NCI-H187 treated with DMSO at 0.1 percent for 48 hours (cell line): ENCODE measurements at places on chromosomes 12 and 14.

GRCh38 chr14:67221248-67221981 is 19.8 kb upstream of the PALS1 start:
- DNase-seq, result no peak

DNA sequence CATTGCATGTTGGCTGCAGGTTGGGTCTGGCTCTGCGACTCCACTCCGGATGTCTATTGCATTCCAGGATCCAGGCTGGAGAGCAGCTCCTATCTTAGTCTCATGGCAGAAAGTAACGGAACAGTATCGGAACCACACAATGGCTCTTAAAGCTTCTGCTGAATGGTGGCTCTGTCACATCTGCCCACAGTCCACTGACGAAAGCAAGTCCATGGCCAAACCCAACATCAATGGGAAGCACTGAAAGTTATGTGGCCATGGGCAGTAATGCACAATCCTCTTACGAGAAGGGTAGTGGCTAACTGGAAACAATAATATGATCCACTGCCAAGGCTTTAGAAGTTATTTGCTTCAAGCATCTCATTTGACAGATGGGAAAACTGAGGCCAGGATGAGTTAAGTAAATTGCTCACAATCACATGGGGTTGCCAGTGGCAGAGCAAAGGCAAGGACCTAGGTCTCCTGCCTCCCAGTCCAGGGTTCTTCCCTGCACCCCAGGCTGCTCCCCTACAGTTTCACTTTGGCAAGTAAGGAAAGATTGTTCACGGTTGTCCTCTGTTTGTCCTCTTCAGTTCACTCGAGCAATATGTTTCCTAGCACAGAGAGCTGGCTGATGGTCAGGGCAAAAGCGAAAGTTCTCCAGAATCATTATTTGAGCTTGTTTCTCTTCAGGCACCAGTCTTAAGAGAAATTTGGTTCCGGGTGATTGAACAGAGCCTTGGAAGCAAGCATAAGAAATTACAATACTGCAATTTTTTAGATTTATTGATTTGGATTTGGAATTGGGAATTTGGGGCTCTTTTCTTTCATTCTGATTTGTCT is 54.2 kb downstream of the CKAP4 start:
- DNase-seq, result no peak

GRCh38 chr12:119840582-119840981 is 36.5 kb downstream of the CIT start:
- DNase-seq, result no peak

DNA sequence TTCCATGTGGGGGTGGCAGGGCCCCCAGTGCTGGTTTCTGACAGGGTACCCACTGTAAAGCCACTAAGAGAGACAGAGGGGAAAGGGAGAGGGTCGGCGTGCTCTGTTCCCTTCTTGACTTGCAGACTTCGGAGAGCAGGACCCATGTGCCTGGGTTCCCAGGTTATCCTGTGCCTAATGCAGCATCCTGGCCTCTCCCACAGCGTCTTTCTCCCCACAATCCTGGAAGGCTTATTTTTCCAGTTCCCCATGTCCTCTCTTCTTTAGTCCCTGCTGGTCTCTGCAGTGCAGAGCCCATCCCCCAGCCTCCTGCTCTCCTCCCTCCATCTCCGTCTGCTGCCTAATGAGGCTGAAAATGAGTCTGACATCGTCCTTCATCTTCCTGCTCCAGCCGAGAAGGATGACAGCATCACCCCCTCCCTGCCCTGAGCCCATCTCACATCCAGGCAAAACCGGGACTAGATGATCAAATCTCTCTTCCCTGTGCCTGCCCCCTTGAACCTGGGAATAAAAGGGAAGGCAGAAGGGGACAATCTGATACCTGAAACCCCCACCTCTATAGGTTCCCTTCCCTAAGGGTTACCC is 15.1 kb downstream of the CALCOCO1 start:
- DNase-seq, result no peak

GRCh38 chr12:54602661-54603060 is 14.2 kb upstream of the PPP1R1A start:
- DNase-seq, result no peak

GRCh38 chr14:91414475-91414833 is 3.2 kb downstream of the CCDC88C start:
- no peak for DNase-seq

DNA sequence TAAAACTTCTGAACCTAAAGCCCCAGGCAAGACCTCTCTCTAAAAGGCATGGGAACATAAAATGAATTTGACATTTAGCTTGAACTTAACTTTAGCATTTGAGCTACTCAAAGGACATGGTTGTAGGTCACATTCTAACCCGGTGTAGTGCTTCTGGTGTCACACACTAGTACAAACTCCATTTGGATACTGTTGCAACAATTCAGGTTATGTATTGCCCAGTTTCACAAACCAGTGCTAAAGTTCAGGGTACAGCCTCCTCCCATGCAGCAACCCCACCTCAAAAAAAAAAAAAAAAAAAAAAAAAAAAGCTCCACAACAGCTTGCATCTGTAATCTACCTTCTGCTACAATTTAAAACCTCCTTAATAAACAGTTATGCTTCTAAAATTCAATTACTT is 7.8 kb downstream of the PPTC7 start:
- DNase-seq, result no peak

GRCh38 chr14:76975051-76975450 is 53.5 kb downstream of the IRF2BPL start:
- DNase-seq, result no peak
